Activated T-helper 17 cell treated with anti-CD3 and anti-CD28 coated beads, Interleukin-2, amount 50 U/mL, for 72 hours (primary cell): ENCODE measurements at places on chromosomes 2 and 18. TPM values are rescaled to one million over a fixed set of nuclear protein-coding genes. Genes with fewer than 3 reads are reported as not detected.

Gene PMAIP1
- total RNA-seq = 83.1 TPM

Gene ERICH2
- total RNA-seq = not detected

Gene EGR4
- 0.29 TPM for total RNA-seq

DNA sequence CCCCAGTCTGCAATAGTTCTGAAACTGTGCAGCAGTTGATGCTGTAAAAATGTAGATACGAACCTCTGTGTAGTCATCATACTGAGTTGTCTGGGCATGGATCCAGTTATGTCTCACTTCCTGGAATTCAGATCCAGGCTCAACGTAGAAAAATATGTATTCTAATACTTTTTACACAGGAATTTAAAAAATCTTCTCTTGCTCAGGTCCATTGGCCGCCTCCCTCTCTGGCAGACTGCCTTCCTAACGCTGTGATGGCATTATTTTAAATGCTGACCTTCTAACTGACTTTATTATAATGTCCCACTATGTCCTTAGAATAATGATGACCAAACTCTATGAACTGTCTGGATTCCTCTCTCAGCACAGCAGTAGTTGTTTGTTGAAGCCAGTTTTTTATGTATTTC, 119.6 kb downstream of the FEZ2 start:
- no peak for ATAC-seq

Gene CHRNA1
- total RNA-seq = not detected

- no peak for ATAC-seq
These were observed 29.2 kb upstream of the SETBP1 start for GRCh38 chr18:44651478-44651877.

Gene POTEE
- total RNA-seq = 1.7 TPM

DNA sequence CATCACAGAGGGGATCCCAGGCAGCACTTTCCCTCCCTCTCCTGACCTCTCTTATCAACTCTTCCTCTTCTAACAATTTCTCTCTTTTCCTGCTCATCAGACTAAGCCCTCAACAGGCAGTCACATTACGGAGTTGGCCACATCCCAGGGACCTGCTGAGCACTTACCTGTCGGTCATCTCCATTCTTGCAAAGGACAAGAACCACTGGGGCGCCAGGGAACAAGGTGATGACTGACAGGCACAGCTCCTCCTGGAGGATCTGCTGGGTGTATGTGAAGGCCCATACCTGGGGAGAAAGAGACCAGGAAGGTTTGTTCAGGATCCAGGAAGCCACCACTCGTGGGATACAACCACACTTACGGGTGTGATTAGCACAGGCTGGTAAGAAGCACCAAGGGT, 104.8 kb upstream of the CAPN13 start:
- ATAC-seq = no peak

Gene NFE2L2
- total RNA-seq = 39.3 TPM

DNA sequence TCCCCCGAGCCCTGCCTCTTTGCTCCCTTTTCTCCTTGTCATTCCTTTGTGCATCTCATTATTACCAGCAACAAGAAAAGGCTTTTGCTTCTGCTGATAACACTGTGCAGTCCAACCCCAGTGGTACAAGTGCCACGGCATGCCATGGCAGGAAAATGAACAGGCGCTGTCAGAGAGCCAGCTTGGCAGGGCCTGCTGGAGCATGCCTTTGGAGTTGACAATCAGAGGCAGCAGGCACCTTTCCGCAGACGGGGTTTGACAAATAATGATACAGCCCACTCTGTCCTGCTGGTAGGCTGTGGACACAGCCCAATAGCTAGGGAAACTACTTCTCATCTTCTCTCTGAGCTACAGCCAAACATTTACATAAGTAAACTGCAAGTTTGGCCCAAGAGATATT, 243.9 kb upstream of the LRRTM1 start:
- no peak for ATAC-seq

Gene FHOD3
- not detected for total RNA-seq

DNA sequence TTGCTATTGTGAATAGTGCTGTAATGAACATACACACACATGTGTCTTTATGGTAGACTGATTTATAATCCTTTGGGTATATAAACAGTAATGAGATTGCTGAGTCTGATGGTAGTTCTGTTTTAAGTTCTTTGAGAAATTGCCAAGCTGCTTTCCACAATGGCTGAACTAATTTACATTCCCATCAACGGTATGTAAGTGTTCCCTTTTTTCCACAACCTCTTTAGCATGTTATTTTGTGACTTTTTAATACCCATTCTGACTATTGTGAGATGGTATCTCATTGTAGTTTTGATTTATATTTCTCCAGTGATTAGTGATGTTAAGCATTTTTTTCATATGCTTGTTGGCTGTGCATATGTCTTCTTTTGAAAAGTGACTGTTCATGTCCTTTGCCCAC, 86.7 kb downstream of the TTC27 start:
- ATAC-seq = no peak

Gene GRHL1
- total RNA-seq = 0.82 TPM

Gene PROKR1
- total RNA-seq = not detected

DNA sequence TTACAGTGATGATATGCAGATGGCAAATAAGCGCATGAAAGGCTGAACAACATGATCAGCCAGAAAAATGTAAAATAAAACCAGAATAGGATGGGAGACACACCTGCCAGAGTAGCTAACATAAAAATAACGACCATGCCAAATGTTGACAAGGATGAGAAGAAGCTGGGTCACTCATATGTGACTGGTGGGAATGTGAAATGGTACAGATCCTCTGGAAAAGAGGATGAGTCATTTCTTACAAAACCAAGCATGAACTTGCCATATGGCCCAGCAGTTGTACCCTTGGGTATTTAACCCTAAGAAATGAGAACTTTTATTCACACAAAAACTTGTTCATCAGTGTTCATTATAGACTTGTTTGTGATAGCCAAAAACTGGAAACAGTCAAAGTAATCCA, 143.8 kb downstream of the SH3BP4 start:
- no peak for ATAC-seq

DNA sequence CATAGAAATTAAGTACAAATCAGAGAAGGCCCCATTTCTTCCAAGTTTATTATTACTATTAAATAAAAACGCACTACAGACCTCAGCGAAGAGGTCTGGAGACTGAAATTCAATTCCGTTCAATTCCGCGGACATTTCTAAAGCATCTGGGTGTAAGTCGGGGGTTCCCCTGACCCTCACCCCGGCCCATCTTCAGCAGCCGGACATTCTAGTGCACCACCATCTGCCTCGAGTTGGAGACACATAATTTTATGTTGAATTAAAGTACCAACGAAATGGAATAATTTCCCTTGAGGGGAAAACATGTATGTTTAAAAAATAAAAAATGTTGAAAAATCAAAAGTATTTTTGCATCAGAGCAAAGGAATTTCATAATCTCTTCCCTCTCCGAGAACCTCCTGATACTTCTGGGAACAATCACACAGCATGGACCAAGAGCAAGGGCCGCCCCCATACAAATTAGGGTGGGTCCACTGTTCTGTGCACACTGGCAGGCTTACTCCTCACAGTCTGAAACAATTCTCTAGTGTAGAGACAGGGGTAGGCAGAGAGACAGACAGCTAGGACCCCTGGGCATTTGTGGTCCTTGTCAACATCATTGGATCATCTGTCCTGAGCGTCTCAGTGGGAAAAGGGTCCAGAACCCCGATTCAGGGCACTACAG, 29.3 kb downstream of the MBP start:
- ATAC-seq = no peak

Gene CYS1
- total RNA-seq = 0.09 TPM

GRCh38 chr2:196376984-196377877, 205.9 kb upstream of the STK17B start:
- peak; percentile 91 for ATAC-seq

GRCh38 chr2:216578325-216578724, 54.9 kb upstream of the IGFBP2 start:
- ATAC-seq = no peak

- ATAC-seq = no peak
These were observed 131.2 kb downstream of the TMEM18 start for GRCh38 chr2:545711-546650.

Gene PRKAG3
- total RNA-seq = not detected

DNA sequence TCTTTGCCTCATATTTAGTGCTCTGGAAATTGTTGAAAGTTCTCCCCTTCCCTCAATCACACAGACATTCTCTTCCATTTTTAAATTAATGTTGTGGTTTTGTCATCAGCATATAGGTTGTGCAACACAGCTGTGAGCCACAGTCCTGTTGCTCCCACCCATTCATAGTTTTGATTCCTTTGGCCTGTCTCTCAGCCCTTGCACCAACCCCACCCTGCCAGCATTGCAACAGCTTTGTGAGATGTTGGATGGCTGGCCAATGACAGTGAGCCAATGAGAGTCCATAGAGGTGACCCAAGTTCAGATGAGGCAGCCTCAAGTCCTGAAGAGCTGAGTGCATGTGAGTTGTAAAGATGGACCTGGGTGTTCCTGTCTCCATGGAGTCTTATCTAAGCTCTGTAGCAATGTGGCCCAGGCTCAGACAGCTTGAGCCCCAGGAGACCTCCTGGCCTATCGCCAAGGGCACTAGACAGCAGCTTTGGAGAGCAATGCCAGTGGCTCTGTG, 775.5 kb downstream of the RNF144A start:
- no peak for ATAC-seq

DNA sequence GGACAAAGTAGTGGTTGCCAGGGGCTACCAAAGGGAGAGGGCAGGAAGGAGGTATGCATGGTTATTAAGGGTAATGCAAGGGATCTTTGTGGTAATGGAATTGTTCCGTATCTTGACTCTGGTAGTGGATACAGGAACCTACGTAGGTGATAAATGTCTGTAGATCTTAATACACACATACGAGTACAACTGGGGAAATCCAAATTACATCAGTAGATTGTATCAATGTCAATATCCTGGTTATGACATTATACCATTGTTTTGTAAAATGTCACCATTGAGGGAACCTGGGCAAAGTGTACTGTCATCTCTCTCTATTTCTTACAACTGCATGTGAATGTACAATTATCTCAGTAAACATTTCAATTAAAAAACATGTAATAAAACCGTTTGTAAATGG, 56.2 kb downstream of the ALPK2 start:
- ATAC-seq = peak; percentile 48

DNA sequence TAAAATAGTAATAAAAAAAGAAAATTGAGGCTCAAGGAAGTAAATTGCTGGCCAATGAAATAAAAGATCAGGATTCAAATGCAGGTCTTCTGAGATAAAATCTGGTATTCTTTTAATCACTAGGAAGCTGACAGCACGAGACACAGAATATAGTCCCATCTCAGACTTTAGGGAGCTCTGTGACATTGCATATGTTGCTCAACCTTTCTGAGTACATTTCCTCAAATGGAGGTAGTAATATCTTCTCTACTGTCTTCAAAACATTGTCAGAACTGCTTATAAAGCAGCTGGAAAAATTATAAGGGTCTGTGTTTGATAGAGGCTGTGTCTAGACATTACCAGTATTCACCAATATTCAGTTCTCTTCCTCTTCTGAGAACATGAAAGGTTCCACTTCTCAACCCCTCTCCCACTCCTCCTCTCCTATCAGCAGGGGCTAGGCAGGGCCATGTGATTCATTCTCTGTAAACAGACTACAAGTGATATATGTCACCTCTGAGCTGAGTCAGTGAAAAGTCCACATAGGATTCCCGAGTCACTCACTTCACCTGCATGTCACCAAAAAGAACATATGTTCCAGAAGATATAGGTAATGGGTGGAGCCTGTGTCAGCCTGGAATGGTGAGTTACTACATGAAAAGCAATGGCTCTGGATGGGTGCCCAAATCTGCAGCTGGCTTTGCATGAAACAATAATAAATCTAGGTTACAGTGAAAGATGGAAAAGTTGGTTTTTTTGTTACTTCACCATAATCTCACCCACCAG, 7.1 kb downstream of the KCNE4 start:
- no peak for ATAC-seq

Gene FAM161A
- 8.7 TPM for total RNA-seq

GRCh38 chr2:233142355-233142897, 82.3 kb downstream of the INPP5D start:
- ATAC-seq = peak; percentile 93

DNA sequence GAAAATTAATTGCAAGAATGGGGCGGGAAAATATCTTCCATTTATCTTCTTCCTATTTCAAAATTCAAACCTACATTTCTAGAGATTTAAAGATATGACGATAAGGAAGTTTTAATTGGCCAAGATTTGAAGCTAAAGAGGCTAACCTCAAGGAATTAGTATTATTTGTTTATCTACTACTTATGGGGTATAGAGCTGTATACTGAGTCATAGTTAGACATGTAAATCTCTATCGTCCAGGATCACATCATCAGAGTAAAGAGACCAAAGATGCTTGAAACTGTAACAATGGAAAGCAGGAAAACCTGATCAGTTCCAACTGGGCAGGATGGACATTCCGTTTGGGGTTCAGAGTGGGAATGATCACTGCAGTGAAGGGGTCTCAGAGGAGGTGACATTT, 95.2 kb upstream of the KLF7 start:
- ATAC-seq = no peak

Gene C2orf80
- not detected for total RNA-seq

- no peak for ATAC-seq
These were observed 14.0 kb downstream of the TMEM127 start for GRCh38 chr2:96251721-96252292.

DNA sequence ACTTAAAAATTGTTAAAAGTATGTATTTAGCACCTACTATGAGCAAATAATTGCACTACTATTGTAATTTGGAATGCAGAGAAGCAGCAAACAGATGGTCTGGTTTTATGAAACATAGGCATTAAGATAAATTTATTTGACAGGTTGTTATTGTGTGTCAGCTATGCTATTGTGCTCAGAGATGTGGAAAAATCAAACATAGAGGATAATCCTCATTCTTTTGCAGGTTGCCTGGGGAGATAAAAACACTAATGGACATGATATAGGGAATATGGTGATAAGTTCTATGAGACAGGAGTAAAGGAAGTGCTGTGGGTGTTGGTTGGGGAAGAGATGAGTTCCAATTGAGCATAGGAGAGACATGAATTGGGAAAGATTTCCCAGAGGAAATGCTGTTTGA, 71.3 kb downstream of the PPP1R1C start:
- no peak for ATAC-seq
